ENCODE measurements at places on chromosomes 6 and 20. TPM values are rescaled to one million over a fixed set of nuclear protein-coding genes. Genes with fewer than 3 reads are reported as not detected.
A peak's percentile ranks its signal among the peaks of the same experiment; 100 is the strongest.

DNA sequence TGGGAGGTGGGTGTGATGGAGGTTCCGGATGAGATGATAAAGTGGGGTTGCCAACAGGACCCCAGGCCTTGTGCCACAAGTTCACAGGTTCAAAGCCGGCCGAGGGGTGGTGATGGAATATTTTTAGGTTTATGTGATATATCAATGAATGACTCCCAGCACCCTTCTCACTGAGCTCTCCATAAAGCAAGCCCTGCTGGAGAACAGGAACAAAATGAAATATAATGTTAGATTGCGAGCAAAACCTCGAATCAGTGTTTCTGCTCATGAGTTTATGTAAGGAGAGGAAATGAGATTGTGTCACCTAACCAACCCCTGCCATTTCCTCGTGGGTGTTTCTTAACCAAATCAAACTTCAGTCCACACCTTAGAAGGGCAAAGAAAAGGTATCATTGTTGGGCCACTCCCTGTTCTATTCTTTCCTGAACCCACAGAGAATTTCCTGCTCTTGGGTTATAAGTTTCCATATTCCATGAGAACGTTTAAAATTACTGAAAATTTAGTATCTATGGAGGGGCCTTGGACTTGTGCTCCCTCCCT, 192.2 kb upstream of the EXOC2 start:
- no peak overlapping the region for H3K4me3 ChIP-seq
- no peaks in the 10 kb centered on the region for H3K36me3 ChIP-seq
- peaks cover 19% of the 10 kb centered on the region for H3K4me1 ChIP-seq
- peak overlapping the region; percentile 2 for H3K27ac ChIP-seq

DNA sequence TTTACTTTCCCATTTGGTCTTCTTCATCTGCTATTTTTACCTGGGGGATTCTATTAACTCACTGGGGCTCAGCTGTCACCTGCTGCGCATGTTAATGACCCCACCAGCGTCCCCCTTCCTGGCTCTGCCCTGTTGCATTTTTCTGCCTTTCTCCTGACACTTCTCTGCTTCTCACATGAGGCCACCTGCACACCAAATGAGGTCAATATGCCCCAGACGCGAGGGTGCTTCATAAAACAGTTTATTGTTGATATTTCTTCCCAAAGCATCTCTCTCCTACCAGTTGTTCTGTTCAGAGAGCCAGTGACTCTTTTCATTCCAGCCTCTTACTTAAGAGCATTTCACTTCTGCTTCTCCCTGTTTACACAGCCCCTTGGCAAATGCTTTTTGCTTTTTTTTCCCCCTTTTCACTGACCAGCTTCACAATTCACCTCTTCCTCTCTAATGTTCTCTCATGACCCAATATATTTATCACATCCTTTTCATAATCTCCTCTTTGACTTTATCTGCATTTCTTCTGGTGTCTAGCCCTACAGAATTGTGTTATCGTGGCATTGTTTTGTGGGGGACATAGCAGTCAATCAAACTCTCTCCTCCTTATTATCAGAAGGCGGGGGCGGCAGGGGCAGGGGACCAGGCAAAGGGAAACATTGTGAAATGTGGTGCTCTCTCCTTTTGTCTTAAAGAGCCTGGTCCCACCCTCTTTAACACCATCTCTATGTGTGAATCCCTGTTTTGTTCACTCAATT, 545.8 kb upstream of the CITED2 start:
- H3K36me3 ChIP-seq, result no peaks in the 10 kb centered on the region
- H3K27ac ChIP-seq, result no peak overlapping the region
- no peaks in the 10 kb centered on the region for H3K4me1 ChIP-seq
- no peak for DNase-seq
- H3K4me3 ChIP-seq, result no peak overlapping the region

HSPA12B gene
- total RNA-seq, result not detected

DNA sequence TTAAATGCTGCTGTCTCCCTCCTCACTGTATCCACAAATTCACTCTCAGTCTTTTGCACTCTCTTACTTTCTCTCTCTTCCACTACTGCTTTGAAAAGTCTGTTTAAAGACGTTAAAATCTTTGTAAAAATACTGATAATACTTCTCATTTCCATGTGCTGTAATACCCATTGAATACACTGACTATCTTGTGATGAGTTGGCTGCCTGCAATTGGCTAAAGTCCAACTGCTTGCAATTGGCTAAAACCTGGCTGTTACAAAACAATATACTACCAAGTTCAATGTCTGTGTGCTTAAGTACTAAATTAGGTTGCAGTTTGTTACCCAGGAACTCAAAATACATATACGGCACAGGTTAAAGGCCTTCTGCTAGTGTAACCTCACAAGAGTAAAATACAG, 264.8 kb downstream of the THBS2 start:
- H3K4me3 ChIP-seq, result no peak overlapping the region
- no peak overlapping the region for H3K27ac ChIP-seq

GRCh38 chr6:11623272-11623671, 85.7 kb downstream of the TMEM170B start:
- H3K4me1 ChIP-seq, result no peaks in the 10 kb centered on the region
- no peak overlapping the region for H3K27ac ChIP-seq
- no peaks in the 10 kb centered on the region for H3K36me3 ChIP-seq
- no peaks in the 10 kb centered on the region for H3K27me3 ChIP-seq
- no peak for DNase-seq
- H3K4me3 ChIP-seq, result no peak overlapping the region

VSX1 gene
- total RNA-seq, result not detected

SLC4A11 gene
- 0.77 TPM for total RNA-seq

ELOVL4 gene
- total RNA-seq, result 1.1 TPM

GRCh38 chr6:34390531-34391472, 1.7 kb downstream of the NUDT3 start:
- H3K4me1 ChIP-seq, result peaks cover 9% of the 10 kb centered on the region
- H3K27ac ChIP-seq, result no peak overlapping the region
- no peak for DNase-seq
- no peaks in the 10 kb centered on the region for H3K36me3 ChIP-seq

- no peak overlapping the region for H3K27ac ChIP-seq
- H3K4me1 ChIP-seq, result no peaks in the 10 kb centered on the region
- no peak for DNase-seq
- H3K36me3 ChIP-seq, result no peaks in the 10 kb centered on the region
- no peak overlapping the region for H3K4me3 ChIP-seq
- H3K27me3 ChIP-seq, result no peaks in the 10 kb centered on the region
These were observed 174.2 kb upstream of the THBS2 start for GRCh38 chr6:169427856-169428255.

GRCh38 chr6:170003027-170003426, 251.6 kb downstream of the ERMARD start:
- no peak overlapping the region for H3K4me3 ChIP-seq
- H3K4me1 ChIP-seq, result no peaks in the 10 kb centered on the region
- no peak for DNase-seq
- no peak overlapping the region for H3K27ac ChIP-seq

DNA sequence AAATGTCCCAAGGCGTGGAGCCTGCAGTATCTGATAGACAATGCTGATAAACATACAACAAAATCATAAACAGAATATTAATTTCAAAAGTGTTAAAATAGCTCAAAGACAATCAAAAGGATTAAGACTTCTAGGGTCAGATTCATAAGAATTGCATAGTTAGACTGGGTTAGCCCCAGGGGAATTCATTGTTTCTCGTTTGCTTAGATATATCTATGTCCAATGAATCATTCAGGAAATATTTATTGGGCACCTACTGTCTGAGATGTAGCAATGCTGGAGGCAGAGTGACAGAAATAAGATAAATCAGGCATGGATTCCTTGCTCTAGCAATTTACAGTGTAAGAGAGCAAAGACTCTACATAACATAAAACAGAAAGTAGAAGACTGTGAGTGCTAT, 124.4 kb upstream of the PRL start:
- H3K4me1 ChIP-seq, result no peaks in the 10 kb centered on the region
- no peak overlapping the region for H3K27ac ChIP-seq
- H3K4me3 ChIP-seq, result no peak overlapping the region

OOEP gene
- total RNA-seq, result 1.5 TPM

DNA sequence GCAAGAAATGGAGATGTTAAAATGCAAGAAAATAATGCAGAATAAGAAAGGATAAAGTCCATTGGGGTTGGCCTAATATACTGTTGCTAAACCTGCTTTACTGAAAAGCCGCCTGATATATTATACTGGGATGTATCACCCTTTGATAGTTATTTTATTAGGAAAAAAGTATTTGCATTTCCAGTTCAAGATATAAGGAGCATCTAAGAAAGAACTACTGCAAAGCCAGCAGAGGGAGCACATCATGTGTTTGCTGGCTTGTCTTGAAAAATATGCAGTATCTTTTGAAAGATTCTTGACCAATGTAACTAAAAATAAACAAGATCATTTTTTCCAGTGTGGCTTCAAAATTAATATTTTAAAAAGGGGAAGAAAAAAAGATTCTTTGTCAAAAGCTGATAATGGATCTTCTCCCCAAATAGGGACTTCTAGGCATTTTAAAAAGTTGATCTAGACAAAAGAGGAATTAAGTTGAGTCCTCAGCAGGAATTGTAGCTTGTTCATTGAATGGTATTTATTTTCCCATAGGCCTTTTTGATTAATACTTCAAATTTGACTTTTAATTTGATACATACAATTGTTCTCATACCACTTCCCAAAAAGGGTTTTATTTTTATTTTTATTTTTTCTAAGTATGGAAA, 214.9 kb downstream of the ZFAND3 start:
- H3K27me3 ChIP-seq, result no peaks in the 10 kb centered on the region
- H3K4me3 ChIP-seq, result no peak overlapping the region
- H3K4me1 ChIP-seq, result peaks cover 21% of the 10 kb centered on the region
- no peak for DNase-seq
- H3K36me3 ChIP-seq, result peaks cover 4% of the 10 kb centered on the region

NKX2-2 gene
- not detected for total RNA-seq

GRCh38 chr6:44271406-44271723, 1.1 kb downstream of the TMEM151B start:
- peak overlapping the region; percentile 58 for H3K4me3 ChIP-seq
- H3K27ac ChIP-seq, result no peak overlapping the region
- H3K27me3 ChIP-seq, result peaks cover 56% of the 10 kb centered on the region
- H3K4me1 ChIP-seq, result peaks cover 27% of the 10 kb centered on the region
- DNase-seq, result no peak

DNA sequence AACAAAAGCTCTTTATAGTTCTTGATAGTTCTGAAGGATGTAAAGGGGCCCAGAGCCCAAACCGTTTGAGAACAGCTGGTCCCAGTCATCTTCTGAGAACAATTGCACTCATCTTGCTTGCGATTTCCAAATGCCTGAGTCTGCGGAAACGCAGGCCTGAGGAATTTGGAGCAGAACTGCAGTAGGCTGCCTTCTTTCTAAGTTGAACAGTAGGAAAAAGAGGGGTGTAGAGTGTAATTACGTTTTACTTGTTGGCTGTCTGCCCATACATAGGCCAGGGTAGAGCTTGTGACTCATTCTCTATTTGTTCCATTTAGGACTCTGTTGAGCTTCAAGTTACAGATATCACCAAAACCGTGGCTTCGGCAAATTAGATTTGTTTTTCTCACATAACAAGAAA, 42.0 kb upstream of the KIF16B start:
- no peaks in the 10 kb centered on the region for H3K36me3 ChIP-seq
- no peaks in the 10 kb centered on the region for H3K27me3 ChIP-seq
- H3K4me1 ChIP-seq, result no peaks in the 10 kb centered on the region
- H3K27ac ChIP-seq, result no peak overlapping the region

DNA sequence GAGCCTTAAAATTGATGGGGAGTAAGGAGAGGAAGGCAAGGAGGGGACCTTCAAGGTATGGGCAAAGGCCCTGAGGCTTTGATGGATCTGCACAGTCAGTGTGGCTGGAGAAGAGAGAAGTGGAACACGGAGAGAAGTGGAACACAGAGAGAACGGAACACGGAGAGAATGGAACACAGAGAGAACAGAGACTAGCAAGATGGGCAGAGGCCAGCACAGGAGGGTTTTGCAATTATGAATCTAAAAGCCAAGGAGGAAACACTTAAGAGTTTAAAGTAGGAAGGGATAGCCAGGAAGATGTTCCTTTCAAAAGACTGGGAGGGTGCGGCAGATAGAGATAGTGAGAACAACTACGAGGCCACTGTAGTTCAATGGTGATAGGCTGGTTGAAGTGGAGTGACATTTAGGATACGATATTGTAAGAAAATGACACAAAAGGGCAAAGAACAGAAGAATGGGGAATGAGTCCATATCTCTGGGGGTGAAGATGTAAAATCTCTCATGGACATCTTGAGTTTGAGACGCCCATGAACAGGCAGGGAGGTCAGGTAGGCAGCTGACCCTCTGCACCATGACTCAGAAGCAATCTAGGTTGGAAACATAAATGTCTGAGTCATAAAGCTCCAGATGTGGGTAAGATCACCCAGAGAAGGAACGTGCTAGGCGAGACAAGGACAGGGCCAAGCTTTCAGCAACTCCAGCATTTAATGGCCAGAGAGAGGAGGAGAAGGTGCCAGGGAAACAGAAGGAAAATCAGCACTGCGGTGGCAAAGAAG, 25.4 kb downstream of the ZMYND8 start:
- peaks cover 47% of the 10 kb centered on the region for H3K36me3 ChIP-seq
- no peaks in the 10 kb centered on the region for H3K27me3 ChIP-seq
- H3K4me1 ChIP-seq, result peaks cover 39% of the 10 kb centered on the region
- no peak for DNase-seq
- peak overlapping the region; percentile 7 for H3K27ac ChIP-seq

DNA sequence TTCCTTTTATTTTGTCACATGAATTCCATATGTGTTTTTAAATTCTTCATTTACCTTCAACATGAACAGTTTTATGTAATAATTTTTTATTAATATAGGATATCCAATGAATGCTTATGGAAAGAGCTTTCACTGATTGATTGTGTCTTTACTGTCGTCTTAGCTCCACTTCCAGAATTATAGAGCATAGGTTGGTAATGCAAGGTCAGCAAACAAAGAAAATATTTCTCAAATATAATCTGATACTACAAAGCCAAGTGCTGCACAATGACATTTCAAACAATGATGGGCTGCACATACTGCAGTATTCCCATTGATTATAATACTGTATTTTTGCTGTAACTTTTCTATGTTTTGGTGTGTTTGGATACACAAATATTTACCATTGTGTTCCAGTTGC, 275.7 kb upstream of the RSPO3 start:
- H3K4me1 ChIP-seq, result no peaks in the 10 kb centered on the region
- H3K36me3 ChIP-seq, result no peaks in the 10 kb centered on the region
- DNase-seq, result no peak
- no peaks in the 10 kb centered on the region for H3K27me3 ChIP-seq

DNA sequence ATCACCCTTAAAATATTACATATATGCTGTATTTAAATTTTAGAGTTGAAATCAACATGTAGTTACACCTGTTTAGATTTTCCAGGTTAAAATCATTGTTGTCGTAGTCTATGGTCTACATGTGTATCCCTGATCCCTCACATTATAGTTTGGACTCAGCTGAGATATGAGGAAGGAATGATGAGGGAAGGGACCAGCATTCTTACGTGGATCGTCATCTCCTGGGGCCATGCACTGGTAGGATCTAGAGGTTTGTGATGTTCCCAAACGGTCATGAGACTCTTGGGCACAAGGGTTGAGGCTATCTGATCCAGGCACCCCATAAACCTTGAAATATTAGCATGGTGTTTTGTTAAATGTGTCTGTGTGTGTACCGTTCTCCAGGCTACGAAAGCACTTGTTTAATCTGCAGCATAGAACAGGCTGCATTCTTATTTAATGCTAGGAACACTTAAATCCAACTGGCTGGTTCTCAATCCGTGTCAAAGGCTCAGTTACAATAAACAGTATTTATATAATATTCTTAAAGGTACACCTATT, 55.4 kb downstream of the IPCEF1 start:
- H3K4me1 ChIP-seq, result peaks cover 14% of the 10 kb centered on the region
- H3K4me3 ChIP-seq, result no peak overlapping the region
- no peak for DNase-seq
- H3K27me3 ChIP-seq, result peaks cover 6% of the 10 kb centered on the region

- H3K27me3 ChIP-seq, result peaks cover 12% of the 10 kb centered on the region
- H3K4me1 ChIP-seq, result no peaks in the 10 kb centered on the region
- H3K36me3 ChIP-seq, result no peaks in the 10 kb centered on the region
- no peak overlapping the region for H3K27ac ChIP-seq
These were observed 50.5 kb downstream of the FHL5 start for GRCh38 chr6:96613291-96613999.
